ENCODE measurements at places on chromosomes 3 and 15. TPM values are rescaled to one million over a fixed set of nuclear protein-coding genes. Genes with fewer than 3 reads are reported as not detected.

TMEM108 gene
- under 0.01 TPM for total RNA-seq

CCR8 gene
- total RNA-seq = not detected

ANKUB1 gene
- not detected for total RNA-seq

LARP6 gene
- total RNA-seq = 108 TPM

CILP gene
- 0.26 TPM for total RNA-seq

SI gene
- total RNA-seq = not detected

CPEB1 gene
- 62.3 TPM for total RNA-seq

NTRK3 gene
- not detected for total RNA-seq

FANCD2OS gene
- total RNA-seq = not detected

KBTBD13 gene
- total RNA-seq = not detected

DNA sequence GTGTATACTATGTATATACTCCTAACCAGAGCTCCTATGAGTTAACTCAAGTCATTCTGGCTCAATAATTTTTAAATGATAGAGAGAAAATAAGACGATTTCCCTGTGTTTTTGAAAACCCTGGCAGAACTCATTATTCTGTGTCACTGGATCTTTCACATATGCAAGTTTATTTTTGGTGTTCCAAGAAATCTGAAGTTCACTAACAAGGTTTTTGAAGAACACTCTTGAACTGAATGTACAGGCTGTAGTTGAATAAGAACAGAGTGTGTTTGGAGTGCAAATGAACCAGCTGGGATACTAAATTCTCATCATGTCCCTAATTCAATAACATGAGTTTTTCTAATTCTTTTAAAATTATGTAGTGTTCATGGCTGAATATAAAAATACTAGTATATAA lies 466.9 kb upstream of the SUCLG2 start:
- no peaks in the 10 kb centered on the region for H3K4me1 ChIP-seq
- no peak overlapping the region for H3K27ac ChIP-seq
- H3K27me3 ChIP-seq = no peaks in the 10 kb centered on the region
- DNase-seq = no peak

DNA sequence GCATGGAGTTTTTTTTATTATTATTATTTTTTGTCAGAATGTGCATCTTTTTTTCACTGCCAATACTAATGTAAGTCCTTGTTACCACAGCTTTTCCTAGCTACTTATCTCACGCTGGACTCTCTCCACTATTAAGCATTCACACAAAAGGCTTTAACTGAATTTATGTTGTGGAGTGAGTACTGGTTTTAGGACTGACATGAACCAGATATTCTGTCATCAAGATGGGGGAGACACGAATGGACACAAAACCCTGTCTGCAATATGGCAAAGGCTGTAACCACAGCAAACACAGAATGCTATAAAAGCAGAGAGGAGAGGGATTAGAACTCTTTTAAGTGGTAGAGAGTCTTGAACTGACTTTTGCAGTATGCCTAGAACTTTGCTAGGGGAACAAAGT lies 592.2 kb upstream of the TBL1XR1 start:
- DNase-seq = no peak
- no peaks in the 10 kb centered on the region for H3K27me3 ChIP-seq
- H3K27ac ChIP-seq = no peak overlapping the region
- no peaks in the 10 kb centered on the region for H3K4me1 ChIP-seq

- no peaks in the 10 kb centered on the region for H3K27me3 ChIP-seq
- DNase-seq = no peak
- H3K4me1 ChIP-seq = peaks cover 11% of the 10 kb centered on the region
- no peaks in the 10 kb centered on the region for H3K36me3 ChIP-seq
- H3K27ac ChIP-seq = no peak overlapping the region
Observed at GRCh38 chr3:149593418-149594160, 64.2 kb downstream of the WWTR1 start.

DNA sequence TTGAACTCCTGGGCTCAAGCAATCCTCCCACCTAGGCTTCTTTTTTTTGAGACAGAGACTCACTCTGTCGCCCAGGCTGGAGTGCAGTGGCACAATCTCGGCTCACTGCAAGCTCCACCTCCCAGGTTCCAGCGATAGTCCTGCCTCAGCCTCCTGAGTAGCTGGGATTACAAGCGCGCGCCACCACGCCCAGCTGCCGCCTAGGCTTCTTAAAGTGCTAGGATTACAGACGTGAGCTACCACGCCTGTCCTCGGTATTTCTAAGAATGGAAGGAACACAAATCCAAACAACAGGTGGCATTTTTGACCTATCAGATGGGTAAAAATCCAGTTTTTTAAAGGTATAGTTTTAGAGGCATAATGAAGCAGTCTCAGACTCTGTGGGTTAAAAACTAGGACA lies 113.8 kb downstream of the ANP32A start:
- H3K27me3 ChIP-seq = no peaks in the 10 kb centered on the region
- H3K4me1 ChIP-seq = no peaks in the 10 kb centered on the region
- H3K27ac ChIP-seq = no peak overlapping the region
- DNase-seq = no peak
- H3K36me3 ChIP-seq = peaks cover 7% of the 10 kb centered on the region

GRCh38 chr3:163753033-163753432 lies 1325.3 kb downstream of the SI start:
- no peak overlapping the region for H3K4me3 ChIP-seq
- DNase-seq = no peak
- no peaks in the 10 kb centered on the region for H3K4me1 ChIP-seq
- no peaks in the 10 kb centered on the region for H3K36me3 ChIP-seq

- no peaks in the 10 kb centered on the region for H3K36me3 ChIP-seq
- peak; percentile 81 for DNase-seq
- H3K4me3 ChIP-seq = no peak overlapping the region
- peaks cover 10% of the 10 kb centered on the region for H3K4me1 ChIP-seq
- H3K27ac ChIP-seq = no peak overlapping the region
- H3K27me3 ChIP-seq = no peaks in the 10 kb centered on the region
Observed at GRCh38 chr15:96264801-96265515, 65.5 kb upstream of the NR2F2 start.

DNA sequence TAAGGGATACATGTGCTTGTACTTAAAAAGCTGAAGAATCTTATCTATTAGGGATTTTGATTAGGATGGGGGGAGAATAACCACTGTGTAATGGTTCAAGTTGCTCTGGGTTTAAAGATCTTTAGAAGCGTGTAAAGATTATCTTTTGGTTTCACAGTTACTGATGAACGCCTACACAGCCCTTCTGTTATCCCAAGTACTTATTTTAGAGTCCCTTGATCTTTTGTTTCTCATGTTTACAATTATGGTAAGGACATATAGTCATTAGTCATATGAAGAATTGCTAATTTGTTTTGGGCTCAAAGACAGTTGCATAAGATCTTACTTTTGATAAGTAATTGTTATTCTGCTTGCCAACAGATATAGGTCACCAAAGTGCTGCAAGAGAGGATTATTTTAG lies 160.1 kb downstream of the PLCL2 start:
- H3K27me3 ChIP-seq = no peaks in the 10 kb centered on the region
- H3K36me3 ChIP-seq = no peaks in the 10 kb centered on the region

- DNase-seq = no peak
- H3K36me3 ChIP-seq = no peaks in the 10 kb centered on the region
- no peak overlapping the region for H3K4me3 ChIP-seq
- no peaks in the 10 kb centered on the region for H3K4me1 ChIP-seq
Observed at GRCh38 chr3:87126321-87126720, 100.8 kb upstream of the CHMP2B start.

DNA sequence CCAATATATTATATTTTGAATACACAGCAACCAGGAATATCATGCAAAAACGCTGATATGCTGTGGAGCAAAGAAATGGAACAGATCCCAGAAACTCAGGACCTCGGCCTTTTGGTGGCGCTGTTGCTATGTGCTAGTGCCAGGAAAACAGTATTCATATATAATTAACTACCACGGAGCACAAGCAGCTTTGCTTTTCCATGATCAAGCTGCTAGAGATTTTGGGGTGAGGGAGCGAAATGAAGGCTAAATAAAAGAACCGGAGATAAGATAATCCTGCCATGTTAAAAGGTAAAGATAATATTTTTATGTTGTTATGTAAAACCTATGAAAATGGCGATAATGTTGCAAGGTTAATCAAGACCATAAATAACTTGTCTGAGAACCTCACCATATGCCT lies 157.7 kb upstream of the FAM3D start:
- DNase-seq = peak; percentile 77
- H3K4me3 ChIP-seq = no peak overlapping the region
- H3K36me3 ChIP-seq = no peaks in the 10 kb centered on the region
- no peaks in the 10 kb centered on the region for H3K4me1 ChIP-seq

GRCh38 chr15:67202991-67203390 lies 51.5 kb downstream of the AAGAB start:
- no peak overlapping the region for H3K4me3 ChIP-seq
- peaks cover 8% of the 10 kb centered on the region for H3K4me1 ChIP-seq
- H3K36me3 ChIP-seq = no peaks in the 10 kb centered on the region

- DNase-seq = peak; percentile 9
- no peak overlapping the region for H3K4me3 ChIP-seq
- peaks cover 8% of the 10 kb centered on the region for H3K4me1 ChIP-seq
Observed at GRCh38 chr15:80568298-80568697, 126.8 kb upstream of the ABHD17C start.

- peak overlapping the region; percentile 92 for H3K27ac ChIP-seq
- H3K4me3 ChIP-seq = no peak overlapping the region
- H3K27me3 ChIP-seq = no peaks in the 10 kb centered on the region
- H3K36me3 ChIP-seq = no peaks in the 10 kb centered on the region
- no peak for DNase-seq
- peaks cover 5% of the 10 kb centered on the region for H3K4me1 ChIP-seq
Observed at GRCh38 chr3:67648229-67648628, 6.2 kb downstream of the SUCLG2 start.

- H3K36me3 ChIP-seq = no peaks in the 10 kb centered on the region
- DNase-seq = peak; percentile 19
- no peaks in the 10 kb centered on the region for H3K27me3 ChIP-seq
- peak overlapping the region; percentile 79 for H3K4me3 ChIP-seq
Observed at GRCh38 chr15:83206526-83207008, 1.1 kb downstream of the HDGFL3 start.

DNA sequence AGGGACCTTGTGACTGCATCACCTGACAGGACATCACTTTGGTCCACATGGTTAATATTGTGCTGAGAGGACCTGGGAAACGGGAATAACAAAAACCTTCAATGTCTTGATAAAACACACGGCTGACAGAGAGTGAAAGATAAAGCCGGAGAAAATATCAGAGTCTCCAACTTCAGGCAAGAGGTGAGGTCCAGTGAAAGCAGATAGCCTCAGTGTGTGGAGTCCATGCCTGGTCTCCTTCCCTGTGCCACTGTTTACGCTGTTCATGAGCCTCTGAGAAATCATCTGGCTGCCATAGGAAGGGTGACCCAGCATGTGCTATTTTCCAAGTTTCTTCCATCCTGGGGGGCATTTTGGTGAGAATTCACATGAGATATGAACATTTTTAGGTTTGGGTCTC lies 39.8 kb downstream of the CCR3 start:
- H3K4me1 ChIP-seq = no peaks in the 10 kb centered on the region
- H3K27ac ChIP-seq = no peak overlapping the region
- DNase-seq = no peak
- H3K27me3 ChIP-seq = no peaks in the 10 kb centered on the region
- H3K4me3 ChIP-seq = no peak overlapping the region
- no peaks in the 10 kb centered on the region for H3K36me3 ChIP-seq

DNA sequence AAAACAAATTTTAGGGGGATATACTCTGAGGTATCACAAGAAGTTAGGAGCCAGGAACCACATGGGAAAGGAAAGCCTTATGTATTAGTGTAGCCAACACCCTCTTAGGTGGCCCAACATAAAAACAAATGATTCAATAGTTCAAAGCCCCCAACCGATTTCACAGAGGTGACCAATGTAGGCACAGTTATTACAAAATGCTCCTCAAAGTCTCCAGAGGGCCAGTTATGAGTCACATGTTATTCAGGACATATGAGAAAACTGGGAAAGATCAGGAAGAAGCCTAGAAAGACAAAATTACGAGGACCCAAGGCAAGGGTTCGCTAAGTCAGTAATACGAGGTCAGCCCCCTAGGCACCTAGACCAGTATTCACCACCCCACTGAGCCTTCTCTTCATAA lies 29.9 kb upstream of the FBN1 start:
- H3K27ac ChIP-seq = no peak overlapping the region
- no peak for DNase-seq

DNA sequence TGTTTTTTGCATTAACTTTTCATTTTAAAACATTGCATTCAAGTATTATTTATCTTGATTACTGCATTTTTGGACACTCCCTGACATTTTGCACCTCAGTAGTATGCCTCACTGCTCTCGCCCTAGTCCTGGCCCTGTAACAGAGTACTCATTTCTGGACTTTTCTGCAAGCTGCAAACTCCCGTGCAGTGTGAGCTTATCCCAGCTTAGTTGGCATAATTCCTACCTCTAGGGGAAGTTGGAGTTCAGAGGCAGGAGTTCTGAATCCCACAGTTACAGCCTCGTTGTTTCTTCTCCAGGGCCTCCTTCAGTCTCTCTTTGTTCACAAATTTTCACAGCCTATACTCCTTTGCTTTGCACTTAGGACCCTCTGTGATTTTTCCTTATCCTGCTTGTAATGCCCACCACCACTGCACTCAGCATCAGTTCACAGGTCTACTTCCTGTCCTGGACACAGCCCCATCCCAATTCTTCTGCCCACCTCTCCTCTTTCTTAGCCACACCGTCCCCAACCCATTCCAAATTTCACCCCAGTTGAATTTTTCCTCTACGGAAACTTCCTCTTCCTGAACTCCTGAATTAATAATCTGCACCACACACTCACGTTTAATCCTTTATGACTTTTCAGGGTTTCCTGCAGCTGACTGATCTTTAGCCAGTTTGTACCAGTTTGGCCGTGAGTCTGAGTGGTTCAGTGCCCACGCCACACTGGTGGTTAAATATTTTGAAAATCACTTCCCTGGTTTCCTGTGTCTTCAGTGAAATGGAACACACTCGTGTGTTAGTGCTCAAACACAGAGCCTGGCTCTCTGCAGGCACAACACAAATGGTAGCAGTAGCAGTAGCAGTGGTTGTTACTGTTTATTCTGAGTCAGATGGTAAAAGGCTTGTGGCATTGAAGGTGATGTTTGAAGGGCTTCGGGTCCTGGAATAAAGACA lies 6.3 kb upstream of the CTSH start:
- peaks cover 2% of the 10 kb centered on the region for H3K27me3 ChIP-seq
- H3K4me1 ChIP-seq = no peaks in the 10 kb centered on the region
- no peak overlapping the region for H3K27ac ChIP-seq
- peak; percentile 30 for DNase-seq
- no peaks in the 10 kb centered on the region for H3K36me3 ChIP-seq

DNA sequence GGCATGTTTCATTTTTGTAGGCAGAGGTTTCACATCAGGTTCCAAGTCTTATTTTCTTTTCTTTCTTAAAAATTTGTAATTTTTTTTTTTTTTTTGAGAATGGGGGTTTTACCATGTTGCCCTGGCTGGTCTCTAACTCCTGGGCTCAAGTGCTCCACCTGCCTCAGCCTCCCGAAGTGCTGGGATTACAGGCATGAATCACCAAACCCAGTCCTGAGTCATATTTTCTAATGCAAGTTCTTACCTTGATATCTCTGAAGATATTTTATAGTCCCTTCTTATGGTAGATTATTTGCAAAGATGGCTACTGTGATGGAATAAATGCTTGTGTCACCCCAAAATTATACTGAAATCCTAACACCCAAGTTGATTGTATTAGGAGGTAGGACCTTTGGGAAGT lies 63.8 kb downstream of the SLC9A9 start:
- no peak for DNase-seq
- H3K27me3 ChIP-seq = no peaks in the 10 kb centered on the region
- H3K36me3 ChIP-seq = no peaks in the 10 kb centered on the region
- H3K4me3 ChIP-seq = no peak overlapping the region
- no peaks in the 10 kb centered on the region for H3K4me1 ChIP-seq
